ENCODE measurements at places on chromosomes 1 and 21. TPM values are rescaled to one million over a fixed set of nuclear protein-coding genes. Genes with fewer than 3 reads are reported as not detected.
A peak's percentile ranks its signal among the peaks of the same experiment; 100 is the strongest.

DNA sequence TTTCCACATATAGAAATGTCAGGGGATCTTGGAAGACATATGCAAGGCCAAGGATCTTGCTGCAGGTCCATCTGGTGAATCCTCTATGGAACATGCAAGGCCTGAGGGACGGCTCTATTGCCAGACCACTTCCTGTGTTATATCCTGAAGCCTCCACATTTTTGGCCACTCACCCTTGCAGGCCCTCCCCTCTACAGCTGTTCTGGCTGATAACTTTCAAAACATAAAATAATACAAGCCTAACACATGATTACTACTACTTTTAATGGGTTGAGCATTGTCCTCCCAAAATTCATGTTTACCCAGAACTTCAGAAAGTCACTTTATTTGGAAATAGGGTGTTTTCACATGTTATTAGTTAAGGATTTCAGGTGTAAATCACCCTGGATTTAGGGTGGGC lies 18.5 kb upstream of the LYPLAL1 start:
- no peak for DNase-seq

DNA sequence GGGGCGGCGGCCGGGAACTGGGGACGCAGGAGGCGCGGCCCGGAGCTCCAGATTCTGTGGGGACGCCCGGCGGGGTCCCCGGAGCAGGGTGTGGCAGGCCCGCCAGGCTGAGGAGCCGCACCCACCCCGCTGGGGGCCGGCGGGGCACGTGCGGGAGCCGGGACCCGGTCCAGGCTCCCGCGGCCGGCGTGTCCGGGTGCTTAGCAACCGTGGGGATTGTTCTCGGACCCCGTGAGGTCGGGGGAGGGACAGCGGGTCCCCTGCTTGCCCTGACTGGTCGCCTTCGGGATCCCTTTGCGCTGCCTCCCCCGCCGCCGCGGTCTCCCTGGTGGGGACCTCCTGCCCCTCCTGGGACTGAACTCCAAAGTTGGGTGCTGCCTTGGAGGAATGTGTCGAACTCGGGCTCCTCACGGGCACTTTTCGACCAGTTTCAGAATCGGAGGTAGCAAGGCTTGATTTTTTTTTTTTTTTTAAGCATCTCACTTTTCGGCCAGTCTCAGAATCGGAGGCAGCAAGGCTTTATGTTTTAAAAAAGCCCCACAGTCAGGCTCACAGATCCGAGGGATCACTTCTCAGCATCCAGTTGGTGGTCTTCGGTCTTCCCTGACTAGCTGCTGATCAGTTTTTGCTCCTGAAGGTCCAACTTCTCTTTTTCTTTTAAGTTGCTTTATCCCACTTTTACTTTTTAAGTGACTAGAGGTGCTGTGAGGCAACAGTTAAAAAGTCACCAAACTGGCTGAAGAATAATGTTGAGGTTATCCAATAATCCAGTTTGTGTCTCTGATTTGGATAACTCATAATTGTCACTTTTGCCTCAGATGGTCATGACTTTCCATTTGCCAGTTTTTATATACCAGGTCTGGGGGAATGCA lies 648 bp downstream of the FAM76A start:
- peak; percentile 67 for DNase-seq

- DNase-seq: no peak
Observed at GRCh38 chr21:32317726-32318125, 19.1 kb downstream of the MRAP start.

DNA sequence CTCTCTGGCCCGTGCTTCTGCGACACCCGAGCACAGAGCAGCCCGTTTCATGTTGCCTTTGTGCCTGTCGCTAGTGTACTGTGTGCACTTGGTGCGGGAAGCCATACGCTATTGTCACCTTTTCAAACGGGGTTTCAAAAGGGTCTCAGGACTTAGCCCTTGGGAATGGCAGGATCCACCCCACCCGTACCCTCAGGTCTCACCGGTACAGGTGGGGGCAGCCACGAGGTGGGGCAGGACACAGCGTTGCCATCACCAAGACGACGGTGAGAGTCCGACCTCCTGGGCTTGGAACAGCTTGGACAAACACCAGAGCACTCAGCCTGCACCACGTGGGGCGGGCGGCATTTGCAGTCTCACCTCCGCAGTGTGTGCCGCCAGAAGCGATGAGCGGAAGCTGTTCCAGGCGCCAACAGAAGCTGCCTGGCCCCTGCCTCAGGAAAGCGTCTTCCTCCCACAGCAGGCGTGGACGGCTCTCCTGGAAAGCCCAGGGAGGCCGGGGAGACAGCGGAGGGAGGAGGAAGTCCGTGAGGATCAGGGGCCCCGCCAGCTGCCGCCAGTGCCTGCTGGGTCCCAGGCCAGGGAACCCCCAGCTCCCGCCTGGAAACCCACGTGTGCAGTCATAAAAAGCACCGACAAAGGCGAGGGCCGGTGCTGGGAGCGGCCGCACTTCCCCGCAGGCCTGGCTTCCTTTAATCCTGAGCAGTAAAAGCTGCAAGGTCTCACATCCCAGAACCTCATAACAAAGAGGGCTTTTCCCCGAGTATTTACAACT lies 131.3 kb upstream of the ARHGEF16 start:
- no peak for DNase-seq

- DNase-seq: peak; percentile 60
Observed at GRCh38 chr1:84146411-84147032, 2.5 kb downstream of the PRKACB start.

DNA sequence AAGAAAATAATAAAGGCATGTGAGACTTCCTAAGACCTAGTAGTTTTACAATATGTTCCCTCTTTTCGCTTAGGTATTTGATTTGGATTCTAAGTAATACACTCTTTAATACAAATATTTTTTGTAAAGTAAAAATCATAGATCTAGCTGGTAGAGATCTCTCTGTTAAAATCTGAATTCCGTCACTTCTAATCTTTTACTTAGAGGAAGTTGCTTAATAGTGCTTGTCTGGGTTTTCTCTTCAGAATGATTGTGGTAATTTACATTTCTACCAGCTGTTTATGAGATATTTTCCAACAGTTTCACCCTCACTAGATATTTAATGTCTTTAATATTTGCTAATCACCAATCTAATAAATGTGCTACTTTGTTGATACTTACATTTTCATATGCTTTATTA lies 23.3 kb downstream of the RBM11 start:
- no peak for DNase-seq

DNA sequence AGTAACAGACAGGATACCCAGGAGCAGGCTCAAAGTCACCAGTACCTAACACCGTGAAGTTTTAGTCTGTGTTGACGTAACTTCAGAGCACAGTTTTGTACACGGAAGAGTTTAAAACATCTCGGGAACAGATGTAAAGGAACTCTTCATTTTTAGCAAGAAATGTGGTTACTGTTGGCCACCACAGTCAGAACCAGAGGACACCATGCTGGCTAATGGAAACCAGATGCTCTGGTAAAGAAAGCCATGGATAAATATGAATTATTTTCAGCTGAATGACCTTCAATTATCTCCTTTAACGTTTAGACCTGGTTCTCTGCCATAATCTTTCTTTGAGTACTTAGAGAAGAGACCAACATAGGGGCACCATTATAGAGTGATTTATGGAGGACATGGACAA lies 115.9 kb downstream of the NTMT2 start:
- DNase-seq: no peak

GRCh38 chr1:26785611-26786436 lies 1.9 kb upstream of the PIGV start:
- peak; percentile 60 for DNase-seq

DNA sequence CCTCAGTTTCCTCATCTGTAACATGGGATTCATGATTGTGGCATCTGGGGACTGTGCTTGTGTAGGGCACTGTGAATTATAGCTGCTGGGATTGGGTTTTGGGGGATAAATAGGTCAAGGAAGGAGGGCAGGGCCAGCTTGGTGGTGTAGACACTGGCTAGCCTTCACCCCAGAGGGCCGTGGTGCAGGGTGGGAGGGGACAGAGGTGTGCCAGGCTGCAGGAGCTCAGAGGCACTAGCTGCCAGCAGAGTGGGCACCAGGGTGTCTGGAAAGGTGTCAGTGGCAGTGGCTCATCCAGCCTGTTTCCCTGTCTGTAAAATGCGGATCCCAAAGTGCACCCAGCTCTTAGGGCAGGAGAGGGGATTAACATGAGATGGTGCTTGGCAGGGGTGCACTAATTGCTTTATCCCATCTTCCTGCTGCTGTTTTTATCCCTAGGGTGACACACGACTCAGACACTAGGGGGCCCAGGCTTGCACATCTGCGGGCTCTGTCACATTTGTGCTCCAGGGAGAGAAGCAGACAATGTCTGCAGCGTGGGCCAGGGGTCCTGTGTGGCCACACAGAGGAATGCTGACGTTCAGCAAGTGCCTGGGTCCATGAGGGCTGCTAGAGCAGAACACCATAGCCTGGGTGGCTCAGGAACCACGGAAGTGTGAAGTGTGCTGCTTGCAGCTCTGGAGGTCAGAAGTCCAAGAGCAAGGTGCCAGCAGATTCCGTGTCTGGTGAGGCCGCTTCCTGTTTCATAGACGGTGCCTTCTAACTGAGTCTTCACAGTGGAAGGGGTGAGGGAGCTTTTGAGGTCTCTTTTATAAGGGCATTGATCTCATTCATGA lies 19.3 kb downstream of the OBSCN start:
- peak; percentile 35 for DNase-seq

GRCh38 chr1:169964206-169964605 lies 70.5 kb upstream of the SCYL3 start:
- no peak for DNase-seq

DNA sequence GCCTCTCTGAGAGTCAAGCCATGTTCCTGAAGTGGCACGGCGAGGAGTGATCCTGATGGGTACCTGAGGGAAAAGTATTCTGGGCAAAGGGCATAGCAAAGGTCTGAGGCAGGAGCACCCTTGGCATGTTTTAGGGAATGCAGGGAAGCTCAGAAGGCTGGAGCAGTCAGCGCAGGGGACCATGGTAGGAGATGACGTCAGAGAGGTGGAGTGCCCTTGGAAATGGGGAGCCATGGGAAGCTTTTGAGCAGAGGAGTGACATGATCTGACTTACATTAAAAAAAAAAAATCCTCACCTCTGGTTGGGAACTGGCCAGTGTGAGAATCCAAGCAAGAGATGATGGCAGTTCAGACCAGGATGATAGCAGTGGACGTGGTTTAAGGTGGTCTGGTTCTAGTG lies 37.2 kb downstream of the PDPN start:
- DNase-seq: no peak

GRCh38 chr1:100051401-100051800 lies 81.3 kb downstream of the SASS6 start:
- DNase-seq: no peak

GRCh38 chr1:43285269-43285990 lies at the start of gene C1orf210:
C1orf210 (minus strand) TSS chr1:43285581; CDS start chr1:43283270, 2,311 bp downstream.
- DNase-seq: no peak

GRCh38 chr1:7558921-7559869 lies 211.9 kb upstream of the VAMP3 start:
- no peak for DNase-seq

DNA sequence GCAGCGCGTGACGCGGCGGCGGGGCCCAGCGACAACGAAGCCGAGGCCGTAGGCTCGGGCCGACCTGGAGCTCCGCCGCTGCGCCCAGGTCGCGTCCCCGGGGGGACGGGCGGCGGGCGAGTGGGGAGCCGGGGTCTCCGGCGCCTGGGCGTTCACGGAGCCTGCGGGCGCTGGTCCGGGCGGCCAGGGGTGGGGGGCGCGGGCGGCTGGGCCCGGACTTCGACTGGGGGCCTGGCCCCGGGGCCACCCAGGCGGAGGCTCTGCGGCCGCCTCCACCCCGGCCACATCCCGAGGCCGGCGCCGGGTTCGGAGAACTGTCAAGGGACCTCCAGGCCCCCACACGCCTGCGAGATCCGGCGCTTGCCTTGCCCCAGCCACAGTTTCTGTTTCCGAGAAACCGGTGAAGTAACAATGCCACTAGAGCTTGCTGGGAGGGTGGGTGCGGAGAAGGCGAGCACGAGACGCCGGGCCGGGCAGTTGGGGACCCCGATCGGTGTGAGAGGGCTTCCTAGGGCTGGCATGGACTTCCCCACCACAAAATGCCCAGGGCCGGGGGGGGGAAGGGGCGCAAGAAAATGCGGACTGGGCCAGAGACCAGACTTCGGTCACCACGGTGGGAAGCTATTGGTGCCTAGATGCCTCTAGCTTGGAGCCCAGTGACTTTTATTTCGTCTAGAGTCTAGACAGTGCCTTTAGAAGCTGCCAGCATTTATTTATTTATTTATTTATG lies 501 bp downstream of the FBXO6 start:
- DNase-seq: peak; percentile 38

DNA sequence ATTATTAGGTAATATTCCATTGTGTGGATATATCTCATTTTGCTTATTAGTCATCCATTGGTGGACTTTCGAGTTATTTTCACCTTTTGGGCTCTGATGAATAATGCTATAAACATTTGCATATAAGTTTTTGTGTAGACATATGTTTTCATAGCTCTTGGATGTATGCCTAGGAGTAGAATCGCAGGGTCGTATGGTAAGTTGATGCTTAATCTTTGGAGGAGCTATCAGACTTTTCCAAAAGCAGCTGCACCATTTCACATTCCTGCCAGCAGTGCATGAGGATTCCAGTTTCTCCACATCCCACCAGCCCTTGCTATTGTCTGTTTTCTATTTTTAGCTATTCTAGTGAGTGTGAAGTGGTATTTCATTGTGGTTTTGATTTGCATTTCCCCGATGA lies 120.3 kb upstream of the TMEM51 start:
- DNase-seq: no peak

GRCh38 chr1:235646463-235646862 lies 3.1 kb downstream of the GNG4 start:
- no peak for DNase-seq

DNA sequence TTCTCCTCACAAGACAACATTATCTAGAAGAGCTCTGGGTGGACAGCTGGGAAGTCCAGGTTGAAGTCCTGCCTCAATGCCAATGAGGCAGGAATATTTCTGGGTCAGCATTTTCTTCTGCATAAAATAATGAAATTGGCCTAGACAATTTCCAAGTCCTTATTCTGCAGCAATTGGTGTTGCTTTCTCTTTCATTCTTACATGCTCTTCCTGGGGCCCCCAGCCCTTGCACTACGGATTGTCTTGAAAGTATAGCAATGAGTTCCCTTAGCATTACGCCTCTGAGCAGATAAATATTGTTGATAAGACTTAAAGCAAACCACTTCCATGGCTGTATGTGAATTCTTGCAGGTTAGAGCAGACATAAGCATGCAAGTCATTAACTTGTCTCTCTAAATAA lies 188.5 kb downstream of the TGFBR3 start:
- no peak for DNase-seq

GRCh38 chr1:101592845-101593244 lies 356.0 kb downstream of the S1PR1 start:
- DNase-seq: no peak

GRCh38 chr1:210250665-210250997 lies 18.0 kb downstream of the SERTAD4 start:
- peak; percentile 30 for DNase-seq

GRCh38 chr1:166975361-166976129 lies at the start of gene ILDR2:
ILDR2 (minus strand) TSS chr1:166975540; CDS start chr1:166975268, 272 bp downstream.
- peak; percentile 27 for DNase-seq

Gene GBP1
- total RNA-seq: 24.8 TPM

Gene EBNA1BP2
- total RNA-seq: 89.9 TPM

Gene ERRFI1
- total RNA-seq: 50.5 TPM

Gene MYOG
- not detected for total RNA-seq

Gene MPL
- total RNA-seq: not detected

Gene NOS1AP
- 0.70 TPM for total RNA-seq

Gene HFM1
- total RNA-seq: 0.14 TPM

Gene RAD54L
- 2.0 TPM for total RNA-seq

Gene OR2T33
- not detected for total RNA-seq

Data from dermis blood vessel endothelial cell (primary cell).